ENCODE measurements at places on chromosomes 4 and X. TPM values are rescaled to one million over a fixed set of nuclear protein-coding genes. Genes with fewer than 3 reads are reported as not detected.

Gene CYBB
- 11.4 TPM for total RNA-seq

Gene POLN
- total RNA-seq = 2.5 TPM

Gene PYURF
- 95.9 TPM for total RNA-seq

Gene STATH
- not detected for total RNA-seq

Gene RBMXL3
- not detected for total RNA-seq

Gene SYNPO2
- total RNA-seq = 2,783 TPM

Gene PDE6B
- total RNA-seq = 5.5 TPM

Gene GABRE
- 3.3 TPM for total RNA-seq

Gene AIFM1
- total RNA-seq = 23.4 TPM

Gene RNF150
- 43.6 TPM for total RNA-seq

Gene PHKA1
- 7.1 TPM for total RNA-seq

Gene RAI2
- 26.2 TPM for total RNA-seq

Gene CLIC2
- total RNA-seq = 12.0 TPM

Gene TCEAL7
- total RNA-seq = 10.4 TPM

Gene BGN
- 18.7 TPM for total RNA-seq

Gene DUSP9
- not detected for total RNA-seq
